Activated T-helper 1 cell treated with Interleukin-2 at 50 U/mL for 16 hours (primary cell): ENCODE measurements at places on chromosomes 16 and 17.

- DNase-seq, result peak; percentile 30
Measured at GRCh38 chr17:29005936-29006511, at the start of gene SEZ6. TSS of gene SEZ6 (minus strand) at chr17:29006033. CDS start at chr17:29005869, 164 bp downstream.

DNA sequence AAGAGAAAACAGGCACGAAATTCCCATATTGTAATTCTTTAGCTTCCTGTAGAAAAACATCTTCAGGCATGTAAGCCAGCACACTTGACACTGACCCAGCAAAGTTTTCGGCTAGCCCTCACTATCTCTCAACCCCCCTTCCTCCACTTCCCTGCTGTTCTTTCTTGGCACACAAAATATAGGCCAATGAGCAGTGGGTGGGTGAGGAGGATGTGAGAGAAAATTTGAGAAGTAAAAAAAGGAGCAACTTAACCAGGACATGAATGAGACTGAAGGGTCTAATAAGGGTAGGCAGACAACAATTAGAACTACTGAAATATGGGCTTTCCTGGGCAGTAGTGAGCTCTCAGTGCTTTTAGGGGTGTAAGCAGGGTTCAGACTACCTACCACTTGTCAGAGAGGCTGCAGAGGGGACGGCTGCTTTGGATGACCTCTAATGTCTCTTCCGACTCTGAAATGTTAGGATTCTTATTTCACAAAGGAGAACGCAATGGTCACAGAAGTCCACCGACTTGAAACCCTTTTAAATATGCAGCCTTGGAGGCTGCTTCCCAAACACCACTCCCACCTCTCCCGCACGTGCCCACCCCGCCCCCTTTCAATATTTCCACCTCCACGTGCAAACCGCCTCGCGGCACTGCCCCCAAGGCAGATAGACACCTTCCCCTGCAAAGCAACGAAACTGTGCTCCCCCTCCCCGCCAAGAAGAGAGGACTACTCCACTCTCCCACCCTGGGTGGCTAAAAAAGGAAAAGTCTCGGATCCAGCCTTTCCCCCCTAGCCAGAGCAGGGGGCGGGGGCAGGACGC, 889 bp downstream of the MBTD1 start:
- no peak for DNase-seq

DNA sequence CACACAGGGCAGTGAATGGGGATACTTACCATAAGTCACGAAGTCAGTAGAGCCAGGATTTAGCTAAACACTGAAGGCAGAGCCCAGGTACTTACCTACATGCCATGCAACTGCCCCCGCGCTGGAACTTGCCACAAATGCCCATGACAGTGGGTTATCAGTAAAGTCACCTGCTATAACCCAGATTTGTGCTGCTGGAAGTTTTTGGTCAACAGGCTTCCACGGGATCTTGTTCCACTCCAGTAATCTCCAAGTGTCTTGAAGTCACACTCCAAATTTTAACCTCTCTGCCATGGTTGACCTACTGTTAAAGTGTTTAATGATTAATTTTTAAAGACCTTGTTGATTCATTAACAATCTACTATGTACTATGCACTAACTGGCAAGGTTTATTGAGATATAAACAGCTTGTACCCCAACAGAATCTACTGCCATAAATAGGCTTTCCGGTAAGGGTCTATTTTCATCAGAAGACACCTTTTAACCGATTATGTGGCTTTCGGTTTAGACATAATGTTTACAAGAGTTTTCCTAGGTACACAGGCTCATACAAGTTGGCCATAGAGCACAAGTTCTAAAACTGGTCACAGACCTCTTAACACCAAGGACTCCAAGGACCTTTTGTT, 6.3 kb upstream of the SLC5A11 start:
- no peak for DNase-seq

- DNase-seq, result no peak
Measured at GRCh38 chr17:78307887-78308638, 51.8 kb downstream of the SOCS3 start.

GRCh38 chr16:85055493-85056210, 28.1 kb downstream of the KIAA0513 start:
- DNase-seq, result peak; percentile 57

DNA sequence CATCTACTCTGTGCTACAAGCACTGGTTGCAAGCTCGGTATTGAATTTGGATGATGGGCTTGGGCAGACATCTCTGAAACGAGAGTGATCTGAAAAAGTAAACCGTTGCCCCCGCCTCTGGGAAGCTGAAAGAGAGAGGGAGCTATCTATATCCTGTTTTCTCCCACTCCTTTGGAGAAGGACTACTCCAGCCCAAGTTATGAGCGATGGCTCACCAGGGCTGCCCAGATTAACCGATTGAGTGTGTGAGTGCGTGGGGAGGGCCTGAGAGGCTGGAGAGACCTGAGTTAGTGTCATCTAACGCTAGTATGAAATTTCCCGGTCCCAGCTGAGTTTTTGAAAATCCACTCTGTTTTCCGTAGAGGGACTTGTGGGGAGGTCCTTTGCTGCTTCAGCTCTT, 11.5 kb downstream of the MGAT5B start:
- no peak for DNase-seq

DNA sequence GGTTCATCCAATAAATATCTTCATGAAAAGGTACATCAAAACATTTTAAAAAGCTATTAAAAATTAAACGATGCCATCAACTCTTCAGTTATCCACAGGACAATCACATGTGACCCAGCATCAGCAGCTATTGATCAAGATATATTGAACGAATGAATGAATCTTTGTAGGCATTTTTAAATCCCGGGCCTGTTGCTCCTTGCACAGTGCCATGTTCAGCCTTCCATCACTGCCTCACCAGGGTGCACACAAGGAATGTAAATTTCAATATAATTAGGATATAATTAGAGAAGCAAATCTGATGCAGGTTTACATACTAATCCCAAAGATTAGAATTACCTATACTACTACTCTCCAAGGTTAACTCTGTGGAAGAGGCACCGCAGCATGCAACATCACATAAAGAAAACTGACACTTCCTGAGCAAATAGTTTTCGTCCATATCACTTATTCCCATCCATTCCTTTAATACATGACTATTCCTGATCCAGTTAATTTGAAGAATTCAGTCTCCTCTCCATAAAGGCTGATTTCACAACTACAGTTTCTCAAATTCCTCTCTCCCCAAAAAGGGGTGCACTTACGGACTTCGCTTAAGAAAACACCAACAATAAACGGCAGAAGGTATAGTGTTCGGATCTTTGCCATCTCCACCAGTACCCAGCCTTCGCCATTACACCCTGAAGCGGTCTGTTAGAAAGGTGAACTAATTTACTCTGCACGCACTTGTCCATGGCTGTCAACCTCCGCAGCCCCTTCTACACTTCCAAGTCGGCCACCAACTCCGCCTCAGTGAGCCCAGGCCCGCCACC, 938 bp downstream of the NCOR1 start:
- DNase-seq, result no peak

DNA sequence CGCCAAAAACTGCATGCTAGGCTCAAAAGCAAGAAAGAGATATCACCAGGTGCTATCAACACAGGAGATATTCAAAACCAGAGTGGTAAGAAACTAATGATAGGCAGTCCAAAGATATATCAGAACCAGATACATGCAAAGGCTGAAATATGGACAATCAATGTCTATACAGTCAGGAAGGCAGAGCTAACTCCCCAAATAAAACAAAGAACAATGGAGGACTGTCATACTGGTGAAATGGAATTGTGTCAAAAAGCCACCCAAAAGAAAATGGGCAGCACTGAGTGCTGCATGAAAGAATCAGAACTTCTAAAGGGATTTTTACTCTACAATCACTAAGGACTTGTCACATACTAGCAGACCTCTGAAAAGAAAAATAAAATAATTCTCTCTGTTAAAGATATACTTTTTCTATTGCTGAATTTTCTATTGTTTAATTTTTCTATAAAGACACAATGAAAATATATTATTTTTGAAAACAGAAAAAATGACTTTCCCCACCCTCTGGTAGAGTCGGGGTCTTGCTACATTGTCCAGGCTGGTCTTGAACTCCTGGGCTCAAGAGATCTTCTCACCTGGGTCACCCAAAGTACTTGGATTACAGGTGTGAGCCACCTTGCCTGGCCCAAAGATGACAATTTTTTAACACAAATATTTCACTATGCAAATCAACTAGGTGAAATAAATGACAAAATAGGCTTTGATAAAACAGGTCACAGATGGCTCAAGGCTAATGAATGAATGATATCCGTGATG, 98.2 kb downstream of the USP32 start:
- no peak for DNase-seq

GRCh38 chr16:19294156-19294649, 8.7 kb downstream of the CLEC19A start:
- no peak for DNase-seq

DNA sequence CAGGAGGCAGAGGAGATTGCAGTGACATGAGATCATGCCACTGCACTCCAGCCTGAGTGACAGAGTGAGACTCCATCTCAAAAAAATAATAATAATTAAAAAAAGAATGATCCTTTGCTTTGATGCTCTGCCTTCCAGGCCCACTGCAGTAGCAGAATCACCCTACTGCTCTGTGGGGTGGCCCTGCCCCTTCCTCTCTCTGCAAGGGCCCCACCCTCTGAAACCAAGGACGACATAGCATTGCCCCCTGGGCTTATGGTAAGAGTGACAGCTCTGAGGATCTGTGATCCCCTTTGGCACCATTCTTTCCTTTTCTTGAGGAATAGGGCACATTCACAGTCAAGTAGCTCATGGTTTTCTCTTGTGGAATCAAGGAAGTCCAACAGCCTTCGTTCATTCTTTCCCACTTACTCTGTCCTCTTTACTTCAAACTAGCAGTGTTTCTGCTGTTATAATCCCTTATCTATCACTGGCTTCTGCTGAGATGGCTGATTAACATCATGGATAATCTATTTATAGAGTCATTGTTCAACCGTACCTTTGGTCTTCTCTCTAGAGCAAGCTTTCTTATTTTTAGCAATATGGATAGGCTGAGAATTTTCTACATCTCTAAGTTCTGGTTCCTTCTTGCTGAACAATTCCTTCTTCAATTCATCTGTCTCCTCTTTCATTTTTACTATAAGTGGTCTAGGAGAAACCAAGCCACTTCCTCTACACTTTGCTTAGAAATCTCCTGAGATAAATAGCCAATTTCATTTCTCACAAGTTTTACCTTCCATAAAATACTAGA, 14.1 kb downstream of the RAD51C start:
- DNase-seq, result no peak

DNA sequence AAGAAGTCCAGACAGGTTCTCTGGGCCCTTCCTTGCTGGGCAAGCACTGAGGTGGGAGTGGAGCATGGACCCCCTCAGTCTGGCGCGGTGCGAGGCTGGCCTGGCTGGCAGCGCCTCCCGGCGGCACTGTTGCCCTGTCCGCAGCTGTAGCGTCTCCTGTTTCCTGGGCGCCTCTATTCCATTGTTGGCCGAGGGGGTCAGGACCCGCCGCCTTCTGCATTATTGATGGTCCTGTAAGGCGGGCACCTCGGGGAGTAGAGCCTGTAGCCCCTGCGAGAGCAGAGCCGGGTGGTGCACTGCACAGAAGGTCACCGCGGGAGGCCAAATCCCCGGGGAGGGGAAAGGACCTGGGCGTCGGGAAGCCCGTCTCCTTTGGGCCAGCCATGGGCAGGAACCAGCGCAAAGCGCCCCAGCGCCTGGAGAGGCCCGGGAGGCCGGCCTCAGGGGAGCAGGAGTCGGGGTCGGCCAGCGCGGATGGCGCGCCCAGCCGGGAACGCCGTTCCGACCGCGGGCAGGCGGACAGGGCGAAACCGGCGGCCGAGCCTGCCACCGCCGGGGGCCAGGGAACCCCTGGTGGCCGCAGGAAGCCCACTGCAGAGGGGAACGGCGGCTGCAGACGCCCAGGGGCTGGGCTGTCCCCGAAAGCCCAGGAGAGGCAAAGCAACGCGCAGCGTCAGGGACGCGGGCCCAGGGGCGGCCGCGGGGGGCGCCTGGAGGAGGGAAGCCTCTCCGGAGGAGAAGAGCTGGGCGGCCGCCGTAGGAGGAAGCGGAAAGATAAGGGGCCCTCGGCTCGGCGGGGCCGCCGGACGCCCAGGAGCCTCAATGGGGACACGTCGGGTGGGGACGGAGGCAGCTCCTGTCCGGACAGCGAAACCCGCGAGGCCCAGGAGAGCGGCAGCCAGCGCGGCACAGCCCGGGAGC, at the start of gene MYO15B:
Gene MYO15B, plus strand, starts transcription at position 126 of the 921 bp plus-strand sequence. Its CDS starts 258 bp downstream, at position 384.
- peak; percentile 48 for DNase-seq

GRCh38 chr17:39400547-39401411, 647 bp downstream of the FBXL20 start:
- DNase-seq, result no peak
